ENCODE measurements at places on chromosomes 11 and 22.

DNA sequence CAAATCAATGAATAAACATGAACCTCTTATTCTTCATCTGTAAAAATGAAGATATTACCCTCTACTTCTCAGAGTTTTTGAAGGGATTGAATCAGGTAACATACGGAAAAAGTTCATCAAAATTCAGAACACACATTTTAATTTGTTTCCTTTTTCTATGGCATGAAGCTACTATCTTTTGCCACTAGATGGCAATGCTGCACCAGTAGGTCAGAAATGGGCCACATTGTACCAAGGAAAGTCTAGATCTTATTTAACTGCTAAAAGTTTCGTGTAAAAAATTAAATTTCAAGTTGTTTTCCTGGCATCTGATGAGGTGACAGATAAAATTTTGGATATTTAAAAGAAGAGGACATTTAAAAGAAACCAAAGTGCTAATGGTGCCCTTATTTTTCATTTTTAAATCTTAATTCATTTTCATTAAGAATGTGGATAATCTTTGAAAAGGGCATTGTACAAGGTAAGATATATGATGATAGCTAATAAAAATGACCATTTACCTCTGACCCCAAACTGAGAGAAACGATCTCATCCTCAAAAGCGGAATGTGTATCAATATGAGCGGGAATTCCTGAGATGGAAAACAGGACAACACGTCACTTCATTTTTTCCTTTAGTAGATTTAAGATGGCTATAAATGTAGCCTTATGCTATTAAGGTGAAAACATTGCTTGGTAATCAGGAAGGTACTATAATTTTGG is 16.1 kb downstream of the ALKBH8 start:
- no peak for DNase-seq

GRCh38 chr11:64556044-64556720 is 34.8 kb upstream of the SLC22A12 start:
- DNase-seq, result no peak

- DNase-seq, result no peak
Observed at GRCh38 chr22:19757140-19757984, 3.2 kb upstream of the TBX1 start.

- no peak for DNase-seq
Observed at GRCh38 chr11:118641397-118642019, 34.1 kb downstream of the PHLDB1 start.

GRCh38 chr11:126430581-126431335 is 75.3 kb downstream of the ST3GAL4 start:
- no peak for DNase-seq

DNA sequence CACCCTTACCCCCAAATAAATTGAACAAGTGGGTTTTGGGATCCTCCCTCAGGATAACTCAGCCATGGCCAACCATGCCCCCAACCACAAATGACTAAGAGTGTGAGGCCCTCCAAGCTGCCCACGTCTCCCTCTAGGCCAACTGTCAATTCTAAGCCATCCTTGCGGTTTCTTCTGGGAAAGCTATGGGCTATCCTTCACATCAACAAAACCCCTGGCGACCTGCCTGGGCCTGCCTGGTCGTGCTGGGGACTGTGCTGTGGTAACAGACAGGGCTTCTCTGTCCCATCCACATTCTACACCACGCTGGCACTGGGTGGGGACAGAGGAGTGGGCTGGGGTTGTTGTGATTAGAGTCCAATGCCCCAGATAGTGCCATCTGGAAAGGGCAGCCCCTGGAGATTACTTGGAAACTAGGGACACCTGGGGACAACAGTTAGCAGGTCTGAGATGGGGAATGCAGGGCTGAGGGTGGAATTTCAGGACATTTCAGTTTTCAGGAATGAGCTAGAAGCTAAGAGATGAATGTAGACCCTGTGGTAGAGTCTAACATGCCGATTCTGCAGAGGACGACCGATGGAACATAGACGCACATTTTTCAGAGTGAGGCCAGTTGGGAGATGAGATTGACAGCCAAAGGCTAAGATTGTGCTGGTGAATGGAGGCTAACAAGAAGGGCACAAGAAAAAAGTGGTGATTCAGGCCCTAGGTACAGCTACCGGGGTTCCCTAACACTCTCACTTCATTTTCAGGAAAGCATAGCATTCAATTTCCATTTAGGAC is 131.9 kb downstream of the RASSF10 start:
- DNase-seq, result no peak

DNA sequence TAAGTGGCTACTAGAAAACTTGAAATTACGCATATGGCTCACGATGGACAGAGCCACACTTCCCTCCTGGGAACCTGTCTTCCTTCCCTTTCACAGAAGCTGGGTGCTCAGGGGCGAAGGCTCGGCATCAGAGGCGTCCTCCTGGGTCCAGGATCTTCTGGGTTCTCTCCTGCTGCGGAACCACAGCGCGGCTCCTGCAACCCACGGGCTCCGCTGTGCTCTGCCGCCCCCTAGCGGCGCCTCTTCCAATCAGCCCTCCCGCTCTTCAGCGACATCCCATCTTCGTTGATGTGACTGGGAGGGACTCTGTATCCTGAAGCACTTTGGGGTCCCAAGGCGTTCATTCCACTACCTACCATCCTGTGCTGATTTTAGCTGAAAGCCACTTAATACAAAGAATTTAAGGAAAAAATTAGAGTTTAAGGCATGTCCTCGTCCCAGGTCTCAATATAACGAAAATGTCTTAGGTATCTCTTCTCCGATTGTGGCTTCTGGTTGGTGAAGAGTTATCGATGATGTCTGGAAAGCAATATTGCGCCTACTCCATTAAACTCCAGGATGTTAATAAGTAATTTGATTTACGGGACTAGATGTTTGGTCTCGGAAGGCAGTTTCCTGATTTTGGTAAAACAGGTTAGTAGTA is 14.8 kb upstream of the RPS3 start:
- peak; percentile 88 for DNase-seq

- no peak for DNase-seq
Observed at GRCh38 chr11:129317571-129317970, 58.1 kb upstream of the BARX2 start.

DNA sequence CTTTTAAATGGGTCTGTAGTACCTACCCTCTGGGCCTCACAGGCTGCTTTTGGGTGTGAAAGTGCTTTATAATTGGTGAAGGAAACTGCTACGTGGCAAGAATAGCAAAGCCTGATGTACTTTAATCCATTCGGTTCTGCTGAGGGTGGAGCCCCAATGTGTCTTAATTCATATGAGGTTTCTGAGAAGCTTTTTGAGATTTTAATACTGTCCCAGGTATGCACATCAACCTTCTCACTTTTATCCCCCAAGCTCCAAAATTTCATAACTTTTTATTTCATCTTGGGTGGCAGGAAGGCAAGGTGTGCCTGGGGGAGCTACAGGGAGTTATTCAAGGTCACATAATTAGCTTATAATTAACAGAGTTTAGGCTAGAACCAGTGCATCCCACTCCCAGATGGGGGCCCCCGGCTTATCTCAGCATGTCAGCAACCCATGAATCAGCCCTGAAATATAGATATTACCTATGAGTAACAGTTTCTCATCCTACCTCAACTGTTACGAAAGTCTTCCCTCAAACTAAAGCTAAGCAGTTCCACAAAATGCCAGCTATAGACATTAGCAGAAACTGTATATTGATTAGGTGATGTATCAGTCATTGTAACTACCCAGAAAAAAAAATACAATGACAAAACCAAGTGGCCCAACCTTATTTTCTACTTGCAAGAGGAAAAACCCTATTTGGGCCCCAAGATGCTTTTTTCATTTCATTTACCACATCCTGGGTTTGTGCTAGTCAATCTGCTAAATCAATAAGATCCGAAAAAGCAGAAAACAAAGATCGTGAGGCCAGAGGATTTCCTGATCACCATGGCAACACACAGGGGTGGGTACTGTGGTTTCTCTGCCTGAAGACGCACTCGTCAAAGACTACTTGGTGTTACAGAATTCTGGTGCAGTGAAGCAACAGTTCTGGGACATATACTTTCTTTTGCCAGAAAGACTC is 26.7 kb downstream of the CD44 start:
- DNase-seq, result no peak

- no peak for DNase-seq
Observed at GRCh38 chr11:83778596-83778995, 492.4 kb upstream of the CCDC90B start.

DNA sequence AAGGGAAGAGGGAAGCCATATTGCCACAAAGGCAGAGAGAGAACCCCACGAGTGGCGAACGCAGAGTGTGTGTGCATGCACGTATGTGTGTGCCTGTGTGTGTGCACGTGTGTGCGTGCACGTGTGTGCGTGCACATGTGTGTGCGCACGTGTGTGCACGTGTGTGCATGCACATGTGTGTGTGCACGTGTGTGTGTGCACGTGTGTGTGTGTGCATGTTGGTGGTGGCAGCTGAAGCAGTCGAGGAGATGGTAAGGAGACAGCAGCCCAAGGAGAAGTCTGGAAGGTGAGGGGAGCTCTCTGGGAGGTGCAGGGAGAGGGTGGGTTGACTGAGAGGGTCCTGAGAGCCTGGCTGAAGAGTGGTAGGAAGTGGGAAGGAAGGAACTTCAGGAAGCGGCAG is 94.1 kb upstream of the NECTIN1 start:
- no peak for DNase-seq

All from H9 (cell line).